CD14-positive monocyte (primary cell): ENCODE measurements at places on chromosomes 12 and 14.

- no peak for DNase-seq
Observed at GRCh38 chr14:100434911-100435438, 111.8 kb downstream of the SLC25A47 start.

GRCh38 chr14:92511453-92512238 lies 1.9 kb upstream of the RIN3 start:
- DNase-seq = no peak

- DNase-seq = no peak
Observed at GRCh38 chr12:106790020-106790419, 15.5 kb downstream of the RIC8B start.

GRCh38 chr14:40003773-40004172 lies 571.5 kb upstream of the FBXO33 start:
- no peak for DNase-seq

GRCh38 chr12:103964805-103965204 lies 867 bp upstream of the TDG start:
- DNase-seq = no peak

- no peak for DNase-seq
Observed at GRCh38 chr12:104538056-104538455, 81.3 kb downstream of the CHST11 start.

DNA sequence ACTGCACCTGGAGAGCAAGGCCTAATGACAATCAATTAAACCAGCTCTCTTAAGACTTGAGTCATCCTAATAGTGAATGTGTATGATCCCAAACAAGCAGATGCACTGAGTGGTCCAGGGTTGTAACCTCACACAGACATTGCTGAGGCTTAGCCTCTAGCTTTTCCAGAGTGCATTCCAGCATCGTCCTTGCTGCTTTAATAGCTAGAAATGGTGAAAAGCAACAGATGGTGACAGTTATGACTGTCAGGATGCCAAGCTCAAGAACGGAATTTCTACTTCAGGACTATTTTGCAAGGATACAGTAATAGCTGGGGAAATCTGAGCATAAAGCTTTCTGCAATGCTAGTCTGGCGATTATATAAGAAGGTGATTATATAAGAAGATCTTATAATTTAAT lies 34.6 kb downstream of the PTPRR start:
- no peak for DNase-seq

- DNase-seq = no peak
Observed at GRCh38 chr12:12467264-12467663, 95.4 kb downstream of the DUSP16 start.

DNA sequence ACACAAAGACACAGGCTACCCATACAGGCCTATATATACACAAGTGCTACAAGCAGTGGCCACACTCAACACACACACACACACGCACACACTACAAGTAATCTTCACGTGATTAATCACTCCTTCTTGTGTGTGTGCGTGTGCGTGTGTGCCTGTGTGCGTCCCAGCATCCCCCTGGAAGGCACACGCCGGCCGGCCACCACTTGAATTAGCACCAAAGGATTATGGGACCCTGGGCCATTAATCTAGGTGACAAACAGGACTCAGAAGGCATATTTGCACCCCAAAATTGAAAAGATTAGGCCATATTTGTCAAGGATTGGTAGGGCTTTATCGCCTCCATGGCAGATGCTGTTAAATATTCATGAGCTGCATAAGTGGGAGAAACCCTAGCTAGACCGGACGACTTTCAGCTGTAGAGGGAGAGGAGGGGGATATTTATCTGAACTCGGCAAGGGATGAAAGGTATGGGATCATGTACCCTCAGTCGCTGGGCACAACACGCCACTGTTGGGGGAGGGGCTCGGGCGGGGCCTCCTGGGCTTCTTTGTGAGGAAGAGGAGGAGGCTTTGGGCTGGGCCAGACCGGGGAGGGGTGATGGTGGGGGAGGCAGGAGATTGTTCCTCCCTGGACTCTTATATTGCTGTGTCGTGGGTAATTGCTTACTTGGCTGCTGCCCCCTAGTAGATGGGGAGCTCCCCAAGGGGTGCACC lies 89.6 kb upstream of the LHX5 start:
- DNase-seq = no peak

DNA sequence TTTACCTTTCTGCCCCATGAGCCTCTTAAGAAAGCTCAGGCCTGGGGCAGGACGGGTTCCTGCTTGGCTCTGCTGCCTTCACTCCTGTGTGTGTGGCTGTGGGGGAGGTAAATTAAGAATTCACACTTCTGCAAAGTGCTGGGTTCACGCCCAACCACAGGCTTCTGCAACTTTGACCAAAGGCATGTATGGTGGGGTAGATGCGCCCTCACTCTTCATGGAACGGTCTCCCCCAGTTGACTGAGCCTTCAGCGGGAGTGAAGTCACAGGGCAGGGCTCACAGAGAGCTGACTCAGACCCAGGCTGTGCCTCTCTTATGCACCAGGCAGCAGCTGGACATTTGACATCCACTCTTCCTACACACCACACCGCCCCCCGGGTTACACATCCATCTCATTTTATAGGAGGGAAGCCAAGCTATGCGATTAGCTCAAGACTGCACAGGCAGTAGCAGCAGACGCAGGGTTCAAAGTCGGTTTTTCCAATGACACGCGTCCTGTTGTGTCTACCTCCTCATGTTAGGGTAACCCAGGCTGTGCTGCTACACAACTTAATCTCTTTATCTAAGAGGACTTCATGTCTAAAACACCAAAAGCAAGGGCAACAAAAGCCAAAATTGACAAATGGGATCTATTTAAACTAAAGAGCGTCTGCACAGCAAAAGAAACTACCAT lies 15.4 kb upstream of the BCL11B start:
- no peak for DNase-seq

DNA sequence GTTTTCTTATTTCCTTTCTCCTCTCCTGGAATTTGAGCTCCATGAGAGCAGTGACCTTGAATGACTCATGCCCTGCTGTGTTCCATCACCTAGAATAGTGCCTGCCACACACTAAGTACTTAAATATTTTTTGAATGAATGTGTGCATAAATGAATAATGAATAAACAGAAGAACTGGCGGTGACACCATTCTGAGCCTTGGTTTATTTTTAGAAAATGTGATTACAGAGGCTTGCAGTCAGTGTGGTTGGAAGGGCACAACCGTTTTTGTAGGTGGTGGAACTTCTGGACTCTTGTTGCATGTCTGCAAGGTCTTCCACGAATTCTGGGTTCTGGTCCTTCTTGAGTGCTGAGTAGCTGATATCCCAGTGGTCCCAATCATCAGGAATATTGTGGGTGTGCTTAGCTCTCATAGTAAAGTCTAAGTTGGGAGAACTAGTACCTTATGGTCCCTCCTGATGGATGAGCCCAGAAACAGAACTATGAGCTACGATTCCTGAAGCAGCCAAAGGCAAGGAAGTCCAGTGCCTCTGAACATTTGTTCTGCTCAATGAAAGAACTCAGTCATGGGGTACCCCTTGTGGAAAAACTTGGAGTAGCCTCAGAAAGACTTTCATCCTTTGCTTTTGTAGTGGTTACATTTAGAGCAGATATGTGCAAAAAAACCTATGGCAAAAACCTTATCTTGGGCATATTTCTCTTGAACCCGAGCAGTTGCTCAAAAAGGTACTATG lies 28.8 kb upstream of the BHLHE41 start:
- DNase-seq = no peak

GRCh38 chr14:23828616-23829015 lies 125.0 kb upstream of the DHRS4 start:
- peak; percentile 55 for DNase-seq

DNA sequence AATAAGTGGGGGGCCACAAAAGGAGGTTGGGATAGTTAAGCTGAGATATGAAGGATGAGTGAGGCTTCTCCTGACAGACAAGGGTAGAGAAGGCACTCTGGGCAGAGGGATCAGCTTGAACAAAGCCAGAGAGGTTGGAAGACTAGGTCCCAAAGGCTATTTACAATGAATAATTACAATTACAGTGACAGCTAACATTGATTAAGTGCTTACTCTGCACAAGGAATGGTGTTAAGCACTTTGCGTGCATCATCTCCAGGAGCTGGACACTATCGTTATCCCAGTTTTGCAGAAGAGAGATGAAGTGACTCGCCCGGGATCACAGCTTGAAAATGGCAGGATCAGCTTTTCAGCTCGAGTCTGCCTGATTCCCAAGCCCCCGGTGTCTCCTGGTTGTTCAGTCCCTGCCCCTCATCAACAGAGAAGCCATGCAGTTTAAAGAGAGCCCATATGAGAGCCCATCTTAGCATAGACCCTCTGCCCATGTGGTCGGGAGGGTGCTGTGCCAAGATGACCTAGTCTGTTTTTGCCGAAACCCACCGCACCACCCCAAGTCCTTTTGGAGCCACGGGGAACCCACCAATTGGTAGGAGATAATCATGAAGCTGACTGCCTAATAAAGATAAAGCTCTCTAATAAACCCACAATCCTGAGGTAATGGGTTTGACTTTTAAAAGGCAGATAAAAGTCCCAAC lies 89.9 kb upstream of the HSPB8 start:
- DNase-seq = no peak

DNA sequence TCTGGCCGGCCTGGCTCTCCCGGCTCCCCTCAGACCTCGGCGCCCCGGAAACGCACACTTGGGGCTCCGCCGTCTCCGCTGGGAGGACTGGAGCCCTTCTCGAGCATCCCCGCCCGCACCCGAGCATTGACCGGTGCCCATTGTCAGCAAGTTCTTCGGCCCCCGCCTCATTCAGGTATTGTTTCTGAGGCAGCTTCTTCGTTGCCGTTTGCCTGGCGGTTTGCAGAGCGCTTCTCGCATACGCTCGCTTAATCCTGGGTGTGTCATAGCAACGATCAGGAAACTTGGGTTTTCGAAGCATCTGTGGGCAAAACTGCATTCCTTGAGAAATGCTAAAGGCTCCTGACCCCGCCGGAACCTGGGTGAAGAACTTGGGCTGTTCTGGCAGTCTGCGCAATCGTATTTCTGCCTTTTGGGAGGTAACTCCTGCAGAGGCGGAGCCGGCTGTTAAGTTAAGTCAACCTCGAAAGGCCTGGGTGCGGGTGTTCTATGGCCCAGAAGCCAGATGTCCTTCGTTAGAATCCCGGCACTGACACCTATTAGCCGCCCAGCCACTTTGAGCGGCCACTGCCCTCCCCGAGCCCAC lies 518 bp downstream of the GSKIP start:
- no peak for DNase-seq

DNA sequence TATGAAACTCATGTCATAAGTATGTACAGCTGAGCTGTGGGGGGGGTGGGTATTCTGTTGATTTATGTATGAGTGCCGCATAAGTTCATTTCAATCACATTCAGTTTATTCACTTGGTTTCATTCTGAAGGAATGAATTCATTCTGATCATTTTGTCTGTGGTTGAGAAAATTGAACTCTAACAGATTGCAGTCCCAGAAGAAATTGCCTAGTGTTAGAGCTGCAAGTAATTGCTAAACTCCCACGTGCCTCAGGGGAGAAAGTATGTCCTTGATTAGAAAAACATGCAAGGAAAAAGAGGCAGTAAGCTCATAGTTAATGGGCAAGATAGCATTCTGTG lies 442.4 kb upstream of the MGAT4C start:
- DNase-seq = no peak

DNA sequence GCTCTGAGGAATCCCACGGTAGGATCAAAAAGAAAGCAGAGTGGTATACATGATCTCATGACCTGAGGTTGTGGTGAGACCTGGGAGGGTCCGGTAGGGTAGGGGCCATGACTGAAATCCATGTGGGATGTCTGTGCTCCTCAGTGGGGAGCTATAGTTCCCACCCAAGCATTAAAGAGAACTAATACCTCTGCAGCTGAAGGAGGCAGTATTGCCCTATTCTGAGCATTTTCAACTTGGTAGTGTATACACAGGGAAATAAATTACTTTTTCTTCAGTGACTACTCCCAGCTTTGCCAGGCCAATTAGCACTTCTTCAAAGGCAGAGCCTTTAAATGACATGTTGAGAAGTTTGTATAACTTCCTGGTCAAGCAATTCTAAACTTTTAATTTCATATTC lies 613.8 kb downstream of the KCNH5 start:
- no peak for DNase-seq

- no peak for DNase-seq
Observed at GRCh38 chr12:107441665-107442300, 243.8 kb upstream of the PWP1 start.

DNA sequence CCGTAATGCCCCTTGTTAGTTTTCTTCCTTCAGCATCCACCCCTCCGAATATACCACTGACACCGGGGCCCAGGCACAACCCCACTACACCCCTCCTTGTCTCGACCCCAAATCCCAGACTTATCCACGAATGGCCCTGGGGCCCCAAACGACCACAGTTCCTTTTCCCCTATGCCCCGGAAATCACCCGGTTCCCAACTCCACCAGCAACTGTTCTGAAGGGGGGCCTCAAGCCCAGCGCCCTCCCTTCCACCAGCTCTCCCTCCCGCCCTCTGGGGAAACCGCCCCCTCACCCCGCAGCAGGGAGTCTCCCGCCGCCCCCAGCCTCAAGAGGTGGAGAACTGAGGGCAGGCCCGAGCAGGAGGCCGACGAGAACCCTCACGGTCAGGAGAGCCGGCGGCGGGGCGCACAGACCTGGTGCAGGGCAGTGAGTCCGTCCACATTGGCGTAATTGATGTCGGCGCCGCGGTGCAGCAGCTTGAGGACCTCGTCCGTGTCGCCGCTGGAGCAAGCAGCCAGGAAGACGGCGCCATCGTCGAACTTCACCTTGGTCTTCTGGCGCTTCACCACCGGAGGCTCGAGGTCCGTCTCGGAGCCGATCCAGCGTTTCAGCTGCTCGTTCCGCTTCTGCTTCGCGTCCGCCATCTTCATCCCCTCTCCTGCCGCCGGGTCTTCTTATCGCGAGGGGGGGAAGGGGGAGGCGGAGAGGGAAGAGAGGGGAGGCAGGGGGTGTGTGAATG lies 446 bp downstream of the PPP1R12A start:
- peak; percentile 46 for DNase-seq

DNA sequence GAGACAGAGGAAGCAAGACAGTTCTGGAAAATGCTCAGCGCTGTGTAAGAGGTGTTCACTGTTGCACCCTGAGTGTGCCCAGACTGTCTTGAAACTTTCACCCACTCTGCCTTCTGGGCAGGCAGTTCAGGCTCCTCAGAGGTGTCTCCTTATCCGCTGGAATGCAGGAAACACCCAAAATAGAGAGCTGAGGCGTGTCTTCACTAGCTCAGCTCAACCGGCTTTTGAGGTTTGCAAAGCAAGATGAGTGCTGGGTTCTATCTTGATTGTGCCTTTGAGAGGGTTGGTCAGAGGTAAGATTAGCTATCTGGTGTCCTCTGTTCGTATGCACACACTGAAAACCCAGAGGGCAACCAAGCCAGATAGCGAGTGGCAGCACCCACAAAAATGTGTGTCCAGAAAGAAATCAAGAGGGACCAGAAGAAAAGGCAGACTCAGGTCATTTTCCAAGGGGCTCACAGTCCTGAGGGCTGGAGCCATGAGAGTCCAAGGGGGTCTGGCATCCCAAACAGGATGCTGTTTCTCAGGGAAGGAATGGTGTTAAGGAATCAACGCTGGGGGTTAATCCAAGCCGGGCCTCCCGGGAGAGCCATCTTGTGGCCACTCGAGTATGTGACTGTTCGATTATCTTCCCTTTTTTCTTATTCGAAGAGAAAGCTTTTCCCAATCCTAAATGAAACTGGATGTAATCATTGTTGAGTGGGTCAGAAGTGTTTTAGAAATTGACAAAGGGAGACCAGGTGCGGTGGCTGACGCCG lies 47.1 kb downstream of the TBX3 start:
- DNase-seq = no peak
